ENCODE measurements at places on chromosomes 2 and 18. TPM values are rescaled to one million over a fixed set of nuclear protein-coding genes. Genes with fewer than 3 reads are reported as not detected.

GRCh38 chr2:119939915-119940314, 73.0 kb upstream of the EPB41L5 start:
- no peak overlapping the region for H3K4me3 ChIP-seq
- H3K4me1 ChIP-seq: no peaks in the 10 kb centered on the region

GRCh38 chr2:237143676-237144440, 58.2 kb downstream of the COPS8 start:
- H3K4me3 ChIP-seq: no peak overlapping the region
- H3K27me3 ChIP-seq: no peaks in the 10 kb centered on the region
- H3K27ac ChIP-seq: no peak overlapping the region
- DNase-seq: no peak

DNA sequence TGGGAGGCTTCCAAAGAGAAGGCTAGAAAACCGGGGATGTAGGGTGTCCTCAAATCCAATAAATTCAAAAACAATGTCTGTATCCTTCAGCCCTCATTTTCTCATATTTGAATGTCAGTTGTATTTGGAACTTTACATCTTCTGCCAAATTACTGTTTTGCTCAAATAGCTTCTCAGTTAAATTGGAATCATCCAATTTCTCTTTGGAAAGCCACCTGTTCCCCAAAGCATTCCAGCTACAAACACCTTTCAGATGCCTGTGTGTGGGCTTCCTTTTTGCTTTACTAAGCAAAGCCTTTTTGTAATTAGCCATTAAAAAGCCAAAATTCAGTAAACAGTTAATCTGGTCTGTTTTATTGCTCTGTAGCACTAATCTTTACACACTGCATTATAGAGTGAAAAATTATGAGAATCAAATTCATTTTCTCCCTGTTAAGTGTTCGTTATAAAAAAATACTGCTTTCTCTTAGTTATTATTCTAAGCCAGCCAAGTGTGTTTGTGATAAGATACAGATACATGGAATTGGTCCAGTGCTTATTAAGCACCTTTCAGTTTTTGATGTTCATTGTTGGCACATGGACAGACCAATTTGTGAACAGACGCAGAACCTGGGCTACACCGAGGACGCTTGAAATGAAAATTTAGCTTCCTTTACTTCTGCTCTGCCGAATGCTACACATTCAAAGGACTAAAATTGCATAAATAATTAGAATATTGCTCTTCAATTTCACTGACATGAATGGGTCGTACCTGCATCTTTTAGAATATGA, 151.6 kb downstream of the RTN4 start:
- DNase-seq: no peak
- no peaks in the 10 kb centered on the region for H3K36me3 ChIP-seq
- H3K4me3 ChIP-seq: no peak overlapping the region

GRCh38 chr2:121104721-121105141, 180.3 kb downstream of the TFCP2L1 start:
- no peak for DNase-seq
- H3K4me1 ChIP-seq: peaks cover 1% of the 10 kb centered on the region
- no peaks in the 10 kb centered on the region for H3K36me3 ChIP-seq
- peaks cover 3% of the 10 kb centered on the region for H3K27me3 ChIP-seq

- no peak for DNase-seq
- no peaks in the 10 kb centered on the region for H3K36me3 ChIP-seq
- no peaks in the 10 kb centered on the region for H3K27me3 ChIP-seq
- no peak overlapping the region for H3K27ac ChIP-seq
- no peaks in the 10 kb centered on the region for H3K4me1 ChIP-seq
- H3K4me3 ChIP-seq: no peak overlapping the region
Observed at GRCh38 chr18:23945416-23946079, 69.0 kb upstream of the TTC39C start.

- no peaks in the 10 kb centered on the region for H3K36me3 ChIP-seq
- DNase-seq: no peak
- H3K4me3 ChIP-seq: no peak overlapping the region
- H3K4me1 ChIP-seq: no peaks in the 10 kb centered on the region
- no peaks in the 10 kb centered on the region for H3K27me3 ChIP-seq
Observed at GRCh38 chr2:205387350-205388055, 294.8 kb upstream of the NRP2 start.

The ABCA12 gene
- total RNA-seq: not detected

Measured in pancreas (tissue), 10 donors.